Pericardium fibroblast (primary cell): ENCODE measurements at places on chromosomes 7 and 10. TPM values are rescaled to one million over a fixed set of nuclear protein-coding genes. Genes with fewer than 3 reads are reported as not detected.

Gene PANK1
- total RNA-seq, result 4.4 and 10.6 TPM in 2 replicates

Gene PTPRE
- 0.43 and 1.1 TPM in 2 replicates for total RNA-seq

Gene AS3MT
- 0.70 and 1.0 TPM in 2 replicates for total RNA-seq

Gene GNG11
- 68.2 and 98.4 TPM in 2 replicates for total RNA-seq

Gene HOXA3
- 4.0 and 8.3 TPM in 2 replicates for total RNA-seq

Gene HMX3
- total RNA-seq, result not detected in 2 replicates

Gene ANXA11
- total RNA-seq, result 123 and 137 TPM in 2 replicates

Gene THSD7A
- total RNA-seq, result 0.09 and 0.23 TPM in 2 replicates

Gene CASP7
- 19.1 and 21.4 TPM in 2 replicates for total RNA-seq

Gene HELLS
- total RNA-seq, result 2.6 and 19.1 TPM in 2 replicates

Gene GNGT1
- not detected in 2 replicates for total RNA-seq

Gene HTRA1
- total RNA-seq, result 523 and 726 TPM in 2 replicates

Gene OR2A5
- not detected in 2 replicates for total RNA-seq

Gene MYL10
- not detected in 2 replicates for total RNA-seq

Gene MCM7
- 14.5 and 19.7 TPM in 2 replicates for total RNA-seq
